Right ventricle myocardium inferior (tissue), 1 donor: ENCODE measurements at places on chromosomes 12 and 14. TPM values are rescaled to one million over a fixed set of nuclear protein-coding genes. Genes with fewer than 3 reads are reported as not detected.

DNA sequence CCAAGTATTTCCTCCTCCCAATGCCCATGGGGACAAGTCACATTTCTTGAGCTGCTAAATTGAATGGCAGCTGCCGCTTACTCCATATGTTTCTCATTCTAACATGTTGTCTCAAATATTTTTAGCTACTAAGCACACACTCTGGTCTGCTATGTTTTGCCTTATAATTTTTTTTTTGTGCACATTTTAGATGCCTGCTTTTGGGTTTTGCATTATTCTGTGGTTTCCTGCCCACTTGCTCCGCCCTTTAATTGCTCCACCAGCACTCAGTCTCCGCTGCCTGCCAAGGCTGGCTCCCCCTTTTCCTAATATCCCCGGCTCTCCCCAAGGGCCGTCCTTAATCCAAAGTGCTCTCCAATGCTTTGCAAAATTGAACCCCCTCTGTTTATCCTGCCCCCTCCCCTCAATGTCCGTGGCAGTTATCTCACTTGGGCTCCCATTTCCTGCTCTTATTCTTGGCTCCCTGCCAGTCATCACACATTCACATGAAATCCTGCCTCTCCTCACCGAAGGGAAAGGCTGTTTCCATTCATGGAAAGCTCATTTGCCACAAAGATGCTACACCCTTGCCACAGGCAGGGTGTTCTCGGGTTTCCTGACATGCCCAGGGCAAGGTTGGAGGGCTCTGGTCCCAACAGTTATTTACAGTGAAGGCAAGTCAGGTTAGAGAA lies 79.4 kb downstream of the C12orf75 start:
- DNase-seq: no peak

DNA sequence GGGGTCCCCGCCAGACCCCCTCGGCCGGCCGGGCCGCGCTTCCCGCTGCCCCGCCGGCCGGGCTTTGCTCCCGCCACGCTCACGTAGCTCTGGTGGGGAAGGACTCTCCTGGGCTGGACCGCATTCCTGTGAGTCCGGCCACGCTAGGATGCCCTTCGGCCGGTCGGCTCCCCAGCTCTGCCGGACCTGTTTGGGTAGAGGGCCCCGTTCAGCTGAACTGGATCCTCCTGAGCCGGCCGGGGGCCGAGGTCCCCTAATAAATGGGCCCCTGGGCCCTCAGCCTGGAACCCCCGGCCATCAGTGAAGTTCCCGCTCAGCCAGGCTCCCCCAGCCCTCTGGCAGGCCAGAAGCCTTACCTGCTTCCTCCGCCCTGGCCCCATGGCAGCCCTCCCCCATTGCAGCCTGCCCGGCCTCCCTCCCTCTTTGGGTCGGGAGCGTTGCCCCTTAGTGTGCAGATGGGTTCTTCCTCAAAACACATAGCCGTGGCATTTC lies 593 bp downstream of the UNC119B start:
- DNase-seq: no peak

DNA sequence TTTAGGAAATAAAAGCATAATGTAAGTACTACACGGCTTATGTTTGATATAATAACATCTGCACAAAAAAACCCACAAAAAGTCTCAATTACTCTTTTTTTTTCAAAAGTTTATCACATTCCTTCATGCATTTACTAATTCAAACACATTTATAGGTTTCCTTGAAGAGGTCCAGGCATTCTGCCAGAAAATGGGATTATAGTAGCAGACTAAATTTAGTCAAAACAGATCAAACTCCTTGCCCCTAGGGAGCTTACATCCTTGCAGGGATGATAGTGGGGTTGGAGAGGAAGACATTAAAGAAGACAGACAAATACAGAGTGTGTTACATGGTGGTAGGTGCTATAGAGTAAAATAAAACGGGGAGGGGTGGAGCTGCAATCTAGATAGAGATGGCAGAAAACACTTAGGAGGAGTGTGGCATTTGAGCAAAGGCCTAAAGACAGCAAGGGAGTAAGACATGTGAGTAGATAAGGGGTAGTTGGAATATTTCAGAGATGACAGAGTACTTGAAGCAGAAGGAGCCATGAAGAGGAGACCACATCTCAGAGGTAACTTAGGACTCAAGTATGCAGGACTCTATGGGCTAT lies 266.9 kb downstream of the PPFIA2 start:
- no peak for DNase-seq

HOXC9 gene
- total RNA-seq: not detected

P2RX2 gene
- not detected for total RNA-seq

LRRC10 gene
- 39.2 TPM for total RNA-seq

DIO3 gene
- total RNA-seq: 0.24 TPM

OTOGL gene
- total RNA-seq: 0.38 TPM
